Thyroid gland (tissue), 4 donors: ENCODE measurements at places on chromosomes 13 and 19. TPM values are rescaled to one million over a fixed set of nuclear protein-coding genes. Genes with fewer than 3 reads are reported as not detected.
A peak's percentile ranks its signal among the peaks of the same experiment; 100 is the strongest.

PROZ gene
- total RNA-seq: not detected

DNAAF3 gene
- total RNA-seq: 5.8 TPM

UBE2M gene
- total RNA-seq: 28.5 TPM

DNA sequence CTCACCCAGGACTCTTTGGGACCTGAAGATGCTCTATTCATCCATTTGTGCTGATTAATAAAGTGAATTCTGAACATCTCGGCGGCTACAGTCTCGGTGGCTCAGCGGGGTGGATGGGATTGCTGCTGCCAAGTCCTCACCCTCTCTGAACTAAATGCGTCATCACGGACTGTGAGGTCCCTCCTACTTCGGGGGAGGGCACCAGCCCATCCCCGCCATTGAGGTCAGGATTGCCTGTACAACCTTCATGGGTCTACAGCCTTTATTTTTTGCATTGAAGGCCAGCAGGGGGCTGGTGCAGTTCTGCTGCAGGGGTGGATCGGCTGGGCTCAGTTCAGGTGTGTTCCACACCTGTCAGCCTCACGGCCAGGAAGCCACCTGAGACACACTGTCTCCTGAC is 181.8 kb downstream of the COL4A1 start:
- no peak for DNase-seq

GRCh38 chr13:112510002-112510780 is 77.8 kb downstream of the TUBGCP3 start:
- peak; percentile 48 for DNase-seq

GRCh38 chr19:45506246-45506988 is 862 bp upstream of the VASP start:
- peak; percentile 95 for DNase-seq

DNA sequence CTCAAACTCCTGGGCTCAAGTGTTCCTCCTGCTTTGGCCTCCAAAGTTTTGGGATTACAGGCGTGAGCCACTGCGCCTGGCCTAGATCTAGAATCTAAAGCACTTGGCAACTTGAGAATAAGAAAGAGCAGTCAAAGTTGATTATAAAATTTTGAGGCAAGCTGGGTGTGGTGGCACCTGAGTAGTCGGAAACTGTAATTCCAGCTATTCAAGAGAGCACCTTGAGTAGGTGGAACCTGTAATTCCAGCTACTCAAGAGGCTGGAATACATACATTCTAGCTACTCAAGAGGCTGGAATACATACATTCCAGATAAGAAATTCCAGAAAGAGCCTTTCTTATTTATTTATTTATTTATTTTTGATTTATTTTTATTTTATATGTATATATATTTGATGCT is 8.3 kb upstream of the NAA16 start:
- no peak for DNase-seq

GRCh38 chr13:94308832-94309231 is 170.7 kb downstream of the DCT start:
- no peak for DNase-seq
